ENCODE measurements at places on chromosomes 5 and 9.

DNA sequence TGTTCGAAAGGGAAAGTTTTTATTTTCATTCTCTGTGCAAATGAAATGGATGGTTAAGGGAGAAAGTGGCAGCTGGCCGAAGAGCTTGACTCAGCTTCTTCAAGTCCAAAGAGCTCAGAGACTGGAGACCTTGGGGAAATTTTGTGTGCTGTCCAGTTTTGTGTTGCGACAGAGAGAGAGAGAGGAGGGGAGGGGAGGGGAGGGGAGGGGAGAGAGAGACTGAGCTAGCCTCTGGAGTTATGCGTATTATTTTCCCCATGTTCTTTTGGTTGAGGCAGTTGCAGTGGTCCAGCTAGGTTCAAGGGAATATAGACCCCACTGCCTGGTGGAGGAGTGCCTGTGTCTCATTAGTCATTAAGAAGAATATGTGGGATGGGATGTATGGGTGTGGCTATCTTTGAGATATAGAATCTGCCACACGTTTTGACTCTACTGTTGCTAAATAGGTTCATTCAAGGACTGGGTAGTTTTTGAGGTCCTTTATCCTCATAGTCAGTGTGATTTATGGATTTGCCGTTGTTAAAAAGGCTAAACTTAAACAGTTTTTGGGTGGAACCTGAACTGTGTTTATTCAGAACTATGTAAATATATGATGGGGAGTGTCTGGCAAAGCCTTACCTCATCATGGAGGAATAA, 69.7 kb downstream of the ARHGAP26 start:
- DNase-seq, result no peak

DNA sequence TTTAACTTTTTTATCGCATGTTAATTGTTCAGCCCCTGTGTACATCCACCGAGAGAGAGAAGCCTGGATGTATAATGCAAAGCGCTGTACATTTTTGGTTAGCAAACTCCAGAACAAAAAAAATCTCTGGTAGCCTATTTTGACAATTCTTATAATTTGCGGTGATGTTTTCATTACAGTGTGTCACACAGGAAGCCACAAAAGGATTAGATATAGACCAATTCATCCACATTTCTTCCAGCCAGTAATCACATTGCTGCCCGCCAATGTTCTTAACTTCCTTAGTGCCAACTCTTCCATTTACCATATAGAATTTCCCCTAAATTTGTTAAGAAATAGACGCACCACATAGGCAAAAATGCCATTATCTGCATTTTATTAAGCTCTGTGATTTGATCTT, 435.6 kb downstream of the EFNA5 start:
- DNase-seq, result no peak

GRCh38 chr5:149414405-149415065, 35.4 kb upstream of the IL17B start:
- no peak for DNase-seq

DNA sequence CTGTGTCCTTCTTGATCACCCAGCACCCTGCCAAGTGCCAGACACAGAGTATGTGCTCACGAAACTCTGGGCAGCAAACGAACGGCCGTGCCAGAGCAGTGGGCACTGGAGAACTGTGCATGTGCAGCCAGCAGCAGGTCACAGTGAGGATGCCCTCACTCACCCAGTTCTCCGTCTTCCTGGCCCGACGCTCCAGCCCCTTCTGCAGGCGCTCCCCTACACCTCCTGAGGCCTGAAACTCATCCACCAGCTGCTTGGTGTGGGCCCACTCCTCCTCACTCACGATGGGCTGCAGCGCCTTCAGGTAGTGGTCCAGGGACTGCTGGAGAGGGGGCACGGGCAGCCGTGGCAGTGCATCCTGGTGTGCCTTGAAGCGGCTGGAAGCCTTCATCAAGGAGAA, 2.9 kb downstream of the CRAT start:
- no peak for DNase-seq

DNA sequence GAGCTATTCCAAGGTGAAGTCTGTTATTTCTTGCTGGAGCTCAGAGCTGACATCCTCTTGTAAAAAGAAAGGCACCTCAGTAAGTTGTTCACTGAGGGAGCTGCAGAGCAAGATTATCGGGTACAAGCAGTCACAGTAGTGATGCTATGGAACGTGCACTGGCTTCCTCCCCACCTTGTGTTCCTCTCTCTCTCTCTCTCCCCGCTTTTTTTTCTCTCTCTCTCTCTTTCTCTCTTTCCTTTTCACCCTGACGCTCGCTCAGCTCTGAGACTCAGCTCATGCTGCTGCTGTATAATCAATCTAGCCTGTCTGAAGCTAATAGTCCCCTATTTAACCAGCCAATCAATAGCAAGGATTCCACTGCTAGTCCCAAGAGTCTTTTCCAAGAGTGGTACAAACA, 587.6 kb upstream of the CDH18 start:
- no peak for DNase-seq

DNA sequence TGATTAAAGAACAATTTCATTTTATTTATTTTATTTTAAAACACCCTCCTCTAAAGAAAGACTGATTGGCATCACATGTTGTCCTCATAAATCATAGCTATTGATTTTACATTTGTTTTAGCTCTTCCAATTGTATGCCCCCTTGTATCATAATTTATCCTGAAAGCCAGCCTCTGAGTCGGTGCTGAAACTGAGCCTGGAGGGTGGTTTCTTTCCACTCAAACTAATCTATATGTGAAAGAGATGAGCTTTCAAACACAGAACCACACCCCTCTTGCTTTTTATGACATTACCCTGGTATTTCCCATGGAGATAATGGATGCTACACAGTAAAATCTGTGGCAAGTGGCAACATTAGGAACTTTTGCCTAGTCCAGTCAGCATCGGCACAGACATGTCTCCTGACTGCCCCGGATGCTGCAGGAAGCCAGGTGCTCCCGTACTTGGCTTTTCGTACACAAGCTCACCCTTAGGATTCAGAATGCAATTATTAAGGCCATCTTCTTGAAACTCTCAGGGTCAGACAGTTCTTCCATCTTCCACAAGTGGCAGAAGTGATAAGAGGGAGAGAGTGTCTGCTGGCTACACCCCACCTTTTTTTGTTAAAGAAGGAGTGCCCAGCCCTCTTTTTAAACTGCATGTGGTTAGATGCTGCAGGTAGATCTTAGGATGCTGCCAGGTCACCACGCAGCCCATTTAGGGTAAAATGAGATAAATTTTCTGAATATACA, 91.1 kb downstream of the SNCAIP start:
- DNase-seq, result no peak

DNA sequence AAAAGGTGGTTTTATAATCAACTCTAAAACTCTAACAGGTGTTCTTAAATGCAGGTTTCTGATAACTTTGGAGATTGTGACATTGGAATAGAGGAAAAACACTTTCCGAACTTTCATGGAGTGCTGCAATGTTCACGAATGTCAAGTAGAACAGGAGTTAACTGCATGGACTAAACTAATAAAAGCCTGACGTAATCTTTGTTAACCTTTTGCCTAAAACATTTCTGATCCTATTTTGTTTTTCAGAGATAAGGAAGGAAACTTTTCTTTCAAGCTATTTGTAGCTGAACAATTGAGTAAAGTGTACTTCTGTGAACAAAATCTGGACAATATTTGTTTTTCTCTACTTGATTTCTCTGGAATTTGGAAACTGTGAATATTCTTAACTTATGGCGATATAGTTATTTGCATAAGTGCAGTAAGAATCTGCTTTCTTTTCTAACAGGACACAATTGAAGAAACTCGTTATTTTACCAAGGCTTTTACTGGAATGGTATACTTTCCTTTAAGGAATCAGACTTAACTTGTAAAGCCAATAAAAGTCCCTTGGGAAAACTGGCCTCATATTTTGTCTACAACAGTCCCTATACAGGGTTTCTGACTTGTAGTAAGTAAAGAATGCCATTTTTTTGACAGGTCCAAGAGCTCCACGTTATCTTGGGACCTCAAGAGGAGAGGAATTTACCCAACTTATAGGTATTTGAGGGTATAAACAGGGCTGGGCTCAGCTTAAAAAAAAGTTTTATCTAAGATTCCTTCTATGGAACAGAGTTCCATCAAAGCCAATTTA, 154.7 kb downstream of the NXNL2 start:
- DNase-seq, result no peak

GRCh38 chr5:55066277-55066676, 36.2 kb upstream of the GZMA start:
- no peak for DNase-seq

GRCh38 chr9:37029776-37030610, 4.1 kb downstream of the PAX5 start:
- no peak for DNase-seq

- no peak for DNase-seq
Observed at GRCh38 chr5:43304525-43304924, 8.7 kb downstream of the HMGCS1 start.

GRCh38 chr5:2184026-2184366, 301.3 kb upstream of the IRX4 start:
- DNase-seq, result no peak

DNA sequence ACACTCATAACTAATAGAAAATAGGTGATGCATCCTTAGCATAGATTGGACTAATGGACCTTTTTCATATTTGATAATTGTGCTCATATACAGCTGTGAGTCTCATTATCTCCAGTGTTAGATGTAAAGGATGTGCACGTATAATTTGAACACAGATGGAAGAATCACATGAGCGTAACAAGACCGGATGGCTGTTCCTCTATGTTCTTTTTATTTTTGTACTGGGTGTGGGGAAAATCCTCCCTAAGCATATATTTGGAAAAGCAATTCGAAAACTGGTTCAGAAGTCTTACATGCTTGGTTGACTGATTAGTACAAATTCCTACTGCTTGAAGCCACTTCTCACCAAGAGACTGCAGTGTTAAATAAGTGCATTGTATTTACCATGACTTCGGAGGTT, 230.2 kb downstream of the AOPEP start:
- no peak for DNase-seq

GRCh38 chr5:150184990-150185912, 4.6 kb upstream of the SLC6A7 start:
- no peak for DNase-seq

- no peak for DNase-seq
Observed at GRCh38 chr5:81631621-81632020, 119.3 kb downstream of the SSBP2 start.

GRCh38 chr9:94081864-94082463, 2.3 kb upstream of the PTPDC1 start:
- no peak for DNase-seq
